CD4-positive, alpha-beta T cell treated with Interleukin-6 at 100 ng/mL for 8 hours (primary cell): ENCODE measurements at places on chromosomes 5 and 9.

DNA sequence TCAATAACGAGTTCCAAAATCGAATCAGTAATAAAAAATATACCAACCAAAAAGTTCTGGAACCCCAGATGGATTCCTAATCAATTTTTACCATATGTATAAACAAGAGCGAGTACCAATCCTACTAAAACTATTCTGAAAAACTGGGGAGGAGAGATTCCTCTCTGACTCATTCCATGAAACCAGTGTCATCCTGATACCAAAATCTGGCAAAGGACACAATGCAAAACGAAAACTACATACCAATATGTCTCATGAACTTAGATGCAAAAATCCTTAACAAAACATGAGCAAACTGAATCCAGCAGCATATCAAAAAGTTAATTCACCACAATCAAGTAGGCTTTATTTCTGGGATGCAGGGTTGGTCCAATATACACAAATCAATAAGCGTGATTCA lies 30.5 kb upstream of the MACIR start:
- DNase-seq = no peak

DNA sequence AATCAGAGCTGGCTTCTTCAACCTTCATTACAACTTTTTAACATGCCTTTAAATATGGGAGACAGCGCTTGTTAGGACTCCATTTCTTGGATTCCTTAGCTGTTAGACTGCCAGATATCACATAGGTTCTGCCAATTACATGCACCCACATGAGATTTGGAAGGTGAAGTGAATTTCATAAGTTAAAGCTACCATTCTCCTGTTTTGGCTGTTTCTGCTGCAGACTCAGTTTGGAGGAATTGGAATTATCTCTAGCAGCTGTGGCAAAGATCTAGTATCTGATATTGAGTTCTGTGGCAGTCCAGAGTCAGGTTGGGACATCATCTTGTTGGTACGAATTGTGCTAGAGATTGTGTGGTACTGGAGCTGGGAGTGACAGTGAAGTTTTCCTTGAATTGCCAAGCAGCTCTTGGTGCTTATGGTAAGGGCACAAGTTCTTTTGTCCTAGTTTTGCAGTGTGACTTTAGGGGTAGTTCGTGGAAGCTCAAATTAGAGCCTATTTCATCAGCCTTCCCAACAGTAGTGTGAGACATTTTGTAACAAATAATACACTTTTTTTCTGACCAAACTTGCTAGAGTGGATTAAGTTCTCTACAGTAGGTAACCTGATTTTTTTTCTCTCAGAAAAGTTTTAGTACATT lies 9.1 kb upstream of the PJA2 start:
- no peak for DNase-seq

DNA sequence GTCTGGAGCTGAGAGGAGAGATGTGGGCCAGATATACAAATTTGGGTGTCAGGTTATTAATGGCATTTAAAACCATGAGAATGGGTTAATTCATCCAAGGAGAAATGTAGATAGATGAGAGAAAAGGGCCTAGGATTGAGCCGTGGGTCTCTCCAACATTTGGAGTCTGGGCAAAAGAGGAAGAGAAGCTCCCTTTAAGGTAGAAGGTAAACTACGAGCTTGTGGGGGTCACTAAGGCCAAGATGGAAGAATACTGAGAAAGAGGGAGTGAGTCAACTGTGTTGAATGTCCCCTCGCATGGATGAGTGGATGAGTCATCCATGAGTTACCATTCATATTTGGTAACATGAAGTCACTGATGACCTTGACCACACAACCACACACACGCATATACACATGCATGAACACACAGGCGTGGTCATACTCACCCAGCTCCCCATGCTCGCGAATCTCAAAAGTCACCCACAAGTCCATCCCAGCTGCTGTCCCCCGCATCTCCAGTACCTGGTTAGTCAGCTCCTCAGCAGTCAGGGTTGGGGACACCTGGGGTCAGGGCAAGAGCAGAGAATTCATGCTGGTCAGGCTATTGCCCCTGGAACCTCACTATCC lies 6.8 kb upstream of the FCHSD1 start:
- no peak for DNase-seq

DNA sequence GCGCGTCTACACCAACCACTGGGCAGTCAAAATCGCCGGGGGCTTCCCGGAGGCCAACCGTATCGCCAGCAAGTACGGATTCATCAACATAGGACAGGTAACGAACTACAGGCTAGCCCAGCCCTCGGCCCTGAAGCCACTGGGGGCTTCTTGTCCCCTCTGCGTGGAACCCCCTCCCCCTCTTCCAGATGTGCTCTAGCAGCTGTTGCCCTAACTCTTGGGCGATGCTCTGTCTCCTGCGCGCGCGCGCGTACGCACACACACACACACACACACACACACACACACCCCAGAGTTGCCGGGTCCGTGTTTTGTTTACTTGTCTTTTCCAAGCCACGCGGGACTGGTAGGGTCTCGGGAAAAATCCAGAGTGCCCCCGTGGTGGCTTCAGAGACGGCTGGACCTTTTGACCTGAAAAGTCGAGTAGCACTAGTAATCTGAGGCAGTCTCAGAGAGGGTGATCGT lies 836 bp downstream of the PCSK5 start:
- peak; percentile 7 for DNase-seq

DNA sequence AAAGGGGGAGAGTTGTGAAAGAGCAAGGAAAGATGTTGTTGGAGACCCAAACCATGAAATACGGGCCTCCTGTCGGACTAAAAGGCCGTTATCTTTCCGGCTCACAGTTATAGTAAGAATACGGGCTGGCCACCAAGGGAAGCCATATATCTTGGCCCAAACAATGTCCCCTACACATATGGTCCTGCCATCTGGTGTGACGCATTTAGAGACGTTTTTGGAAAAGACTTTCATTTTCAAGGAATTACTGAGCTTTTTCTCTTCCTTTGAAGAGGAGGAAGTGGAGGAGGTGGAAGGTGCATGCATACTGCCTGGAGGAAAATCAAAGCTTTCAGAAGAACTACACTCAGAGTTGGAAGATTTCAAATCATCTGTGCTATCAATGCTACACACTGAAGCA lies 26.7 kb downstream of the PWWP2A start:
- DNase-seq = no peak

GRCh38 chr5:62585751-62586150 lies 7.1 kb downstream of the LRRC70 start:
- no peak for DNase-seq

GRCh38 chr9:91428927-91429351 lies 5.3 kb upstream of the NFIL3 start:
- no peak for DNase-seq

- DNase-seq = no peak
These were observed 483.4 kb downstream of the ZNF608 start for GRCh38 chr5:124262991-124263571.

DNA sequence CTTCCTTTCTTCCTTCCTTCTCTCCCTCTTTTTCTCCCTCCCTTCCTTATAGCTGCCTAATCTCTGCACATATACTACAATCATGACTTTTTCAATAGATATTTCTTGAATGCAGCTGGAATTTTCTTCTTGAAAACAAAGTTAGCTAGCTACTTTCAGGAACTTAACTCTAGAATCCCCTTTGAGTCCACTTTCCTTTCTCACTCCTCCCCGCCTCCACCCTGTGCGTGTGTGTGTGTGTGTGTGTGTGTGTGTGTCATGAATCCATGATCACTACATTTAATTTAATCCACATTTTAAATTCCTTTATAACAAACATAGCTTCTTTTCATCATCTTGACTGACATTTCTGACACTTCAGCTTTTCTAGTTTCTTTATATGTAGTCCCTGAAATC lies 167.5 kb upstream of the KLF9 start:
- DNase-seq = no peak

GRCh38 chr9:96140296-96141127 lies 161.5 kb downstream of the HSD17B3 start:
- no peak for DNase-seq

DNA sequence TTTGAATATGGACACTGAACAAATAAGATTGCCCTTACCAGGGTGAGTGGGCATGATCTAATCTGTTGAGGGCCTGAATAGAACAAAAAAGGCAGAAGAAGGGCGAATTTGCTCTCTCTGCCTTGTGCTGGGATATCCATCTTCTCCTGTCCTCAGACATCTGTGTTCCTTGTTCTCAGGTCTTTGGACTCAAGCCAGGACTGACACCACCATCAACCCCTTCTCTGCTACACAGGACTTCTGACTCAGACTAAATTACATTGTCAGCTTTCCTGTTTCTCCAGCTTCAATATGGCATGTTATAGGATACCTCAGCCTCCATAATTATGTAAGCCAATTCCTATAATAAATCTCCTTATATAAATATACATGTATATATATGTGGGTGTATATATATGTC lies 40.8 kb upstream of the SLCO6A1 start:
- no peak for DNase-seq

DNA sequence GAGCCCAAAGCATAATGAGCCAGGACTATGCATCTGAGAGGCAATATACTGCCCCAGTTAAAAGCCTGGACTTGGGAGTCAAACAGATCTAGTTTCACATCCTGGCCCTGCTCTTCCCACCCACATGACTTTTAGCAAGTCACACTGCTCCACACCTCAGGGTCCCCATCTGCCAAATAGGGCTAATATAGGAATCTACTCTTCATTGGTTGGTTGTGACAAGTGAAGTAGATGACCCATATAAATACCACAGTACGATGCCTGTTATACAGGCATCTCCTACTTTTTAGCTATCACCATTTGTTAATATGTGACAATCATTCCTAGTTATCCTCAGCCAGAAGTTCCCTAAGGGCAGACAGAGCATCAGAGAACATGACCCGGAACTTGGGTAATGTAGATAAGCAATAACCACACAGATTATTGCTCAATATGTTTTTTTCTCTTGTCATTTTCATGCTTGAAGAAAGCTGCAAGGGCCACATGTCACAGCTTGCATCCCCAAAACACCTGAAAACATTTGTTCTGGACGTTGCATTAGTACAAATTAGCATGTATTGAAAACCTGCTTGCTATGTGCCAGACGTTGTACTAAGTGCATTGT lies 20.4 kb downstream of the ADAM19 start:
- DNase-seq = no peak

- peak; percentile 17 for DNase-seq
These were observed 104.4 kb downstream of the THBS4 start for GRCh38 chr5:80139466-80139972.

GRCh38 chr9:98989036-98990000 lies 45.6 kb downstream of the COL15A1 start:
- no peak for DNase-seq

- DNase-seq = no peak
These were observed 27.0 kb downstream of the TRIM14 start for GRCh38 chr9:98091735-98092612.

DNA sequence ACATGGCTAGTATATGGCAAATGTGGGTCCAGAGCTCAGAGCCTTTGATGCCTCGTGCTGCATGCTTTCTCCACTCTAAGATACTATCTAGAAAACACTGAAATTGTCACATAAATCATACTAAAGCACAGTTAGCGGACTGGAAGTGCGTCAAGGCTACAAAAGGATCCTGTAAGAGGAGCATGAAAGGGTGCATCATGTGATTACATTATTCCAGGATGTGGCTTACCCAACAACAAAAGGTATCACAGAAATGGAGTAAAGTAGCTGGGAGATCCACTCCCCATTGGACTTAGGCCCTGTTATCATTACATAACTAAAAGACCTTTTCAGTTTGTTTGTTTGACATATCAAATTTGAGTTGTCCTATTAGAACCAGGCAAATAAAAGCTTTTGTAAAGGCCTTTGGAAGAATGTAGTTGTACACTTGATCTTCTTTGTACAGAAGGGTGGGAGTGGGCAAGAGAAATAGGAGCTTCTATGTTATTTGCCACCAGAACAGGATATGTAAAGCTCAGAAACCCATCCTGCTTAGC lies 6.9 kb downstream of the SLC31A1 start:
- peak; percentile 1 for DNase-seq

GRCh38 chr5:77285251-77285841 lies 74.9 kb downstream of the PDE8B start:
- no peak for DNase-seq

DNA sequence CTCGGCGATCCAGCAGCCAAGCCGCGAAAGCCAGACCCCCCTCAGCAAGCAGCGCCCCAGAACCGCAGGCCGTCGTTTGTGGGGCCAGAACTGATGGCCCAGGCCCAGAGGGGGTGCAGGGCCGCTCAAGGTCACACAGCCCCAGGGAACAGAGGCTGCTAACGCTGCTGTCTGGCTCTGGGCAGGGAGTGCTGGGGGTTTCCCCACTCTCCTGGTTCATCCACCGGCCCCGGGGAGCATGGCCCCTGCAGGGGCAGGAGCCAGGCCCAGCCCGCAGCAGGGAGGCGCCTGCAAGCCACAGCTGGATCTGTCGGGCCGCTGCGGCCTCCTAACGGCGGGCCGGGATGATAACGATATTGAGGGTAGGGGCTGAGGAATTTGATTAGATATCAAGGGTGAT lies 64.8 kb upstream of the IGFBPL1 start:
- no peak for DNase-seq

DNA sequence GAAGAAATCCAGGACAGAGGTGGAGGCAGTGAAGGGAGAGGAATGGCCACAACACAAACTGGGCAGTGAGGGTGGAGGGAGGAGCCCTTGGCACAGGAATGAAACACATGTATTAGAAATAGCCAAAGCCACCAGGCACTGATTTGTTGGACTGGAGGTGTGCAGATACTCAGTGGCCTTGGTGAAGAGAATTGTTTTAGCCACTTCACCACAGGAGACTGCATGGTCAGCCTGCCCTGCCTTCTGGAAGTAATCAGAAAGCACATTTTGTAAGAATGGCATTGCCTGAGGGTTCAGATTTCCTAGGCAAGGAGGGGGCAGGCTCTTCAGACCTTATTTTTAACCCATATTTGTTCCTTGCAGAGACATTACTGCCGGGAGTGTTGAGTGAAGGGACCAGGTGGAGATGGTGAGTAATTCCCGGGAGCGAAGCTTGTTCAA lies 2.2 kb downstream of the SGCD start:
- DNase-seq = no peak

DNA sequence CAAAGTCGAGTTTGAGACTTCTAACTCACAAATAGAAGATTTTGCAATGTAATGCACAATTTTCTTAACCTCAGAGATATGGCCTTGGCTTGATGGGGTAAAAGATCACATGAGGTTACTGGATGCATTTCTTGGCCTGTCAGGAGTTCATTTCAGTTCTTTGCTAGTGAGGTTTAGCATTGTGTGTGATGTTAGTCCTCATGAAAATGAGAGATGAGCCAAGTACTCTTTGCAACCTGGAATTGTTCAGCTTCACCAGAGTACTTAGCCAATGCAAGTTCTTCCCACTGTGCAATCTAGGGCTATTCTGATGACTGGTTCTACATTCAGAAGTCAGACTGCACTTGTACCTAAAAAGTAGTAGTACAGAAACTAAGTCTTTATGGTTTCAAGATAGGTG lies 24.9 kb downstream of the GNAQ start:
- no peak for DNase-seq
